HuH-7.5 (cell line): ENCODE measurements at places on chromosomes 6 and 20.

- DNase-seq = no peak
Observed at GRCh38 chr6:53746442-53747103, 48.2 kb upstream of the LRRC1 start.

DNA sequence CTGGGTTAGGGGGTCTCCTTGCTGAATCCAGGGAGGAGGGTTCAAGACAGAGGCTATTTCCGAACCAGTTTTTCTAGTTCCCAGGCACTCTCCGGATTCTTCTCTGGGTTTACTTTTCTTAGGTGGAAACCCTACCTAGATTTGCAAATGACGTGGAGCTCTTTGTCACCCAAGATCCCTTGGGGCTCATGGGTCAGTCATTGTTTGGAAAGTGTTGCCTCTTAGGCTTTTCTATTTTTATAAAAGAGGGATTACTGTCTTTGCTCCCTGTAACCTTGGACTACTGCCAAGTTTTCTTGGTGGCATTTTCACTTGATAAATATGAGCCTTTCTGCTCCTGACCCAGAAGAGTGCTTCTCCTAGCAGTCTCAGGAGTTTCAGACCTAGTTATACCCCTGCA, 33.6 kb downstream of the FAM209B start:
- DNase-seq = no peak

- peak; percentile 71 for DNase-seq
Observed at GRCh38 chr20:35329435-35330139, 37.4 kb upstream of the FAM83C start.

GRCh38 chr6:3001146-3001772, 1.6 kb downstream of the NQO2 start:
- no peak for DNase-seq

GRCh38 chr6:130600880-130601341, 226.3 kb upstream of the SMLR1 start:
- no peak for DNase-seq

GRCh38 chr20:63125581-63125837, 90.4 kb downstream of the YTHDF1 start:
- no peak for DNase-seq

GRCh38 chr6:38671885-38672467, 31.0 kb downstream of the GLO1 start:
- peak; percentile 43 for DNase-seq

- DNase-seq = no peak
Observed at GRCh38 chr6:52877168-52877567, 32.3 kb downstream of the GSTA3 start.

GRCh38 chr6:14910692-14911547, 334.9 kb upstream of the JARID2 start:
- no peak for DNase-seq

DNA sequence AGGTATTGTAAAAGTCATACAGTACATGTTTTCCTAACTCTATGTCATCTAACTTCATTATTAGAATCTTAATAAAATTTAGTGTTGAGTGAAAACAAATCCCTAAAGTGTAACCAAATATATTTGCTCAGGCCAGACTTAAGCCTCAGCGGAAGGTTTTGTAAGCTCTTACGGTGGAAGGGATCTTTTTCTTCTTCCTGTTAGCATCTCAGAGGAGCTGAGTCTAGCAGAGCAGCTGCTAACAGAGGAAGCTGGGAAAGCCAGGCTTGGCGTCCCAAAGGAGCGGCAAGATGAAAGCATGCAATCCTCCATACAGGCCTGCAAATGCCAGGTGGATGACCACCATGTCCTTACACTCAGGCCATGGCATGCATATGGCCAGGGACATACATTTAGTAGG, 72.4 kb downstream of the ADTRP start:
- no peak for DNase-seq

DNA sequence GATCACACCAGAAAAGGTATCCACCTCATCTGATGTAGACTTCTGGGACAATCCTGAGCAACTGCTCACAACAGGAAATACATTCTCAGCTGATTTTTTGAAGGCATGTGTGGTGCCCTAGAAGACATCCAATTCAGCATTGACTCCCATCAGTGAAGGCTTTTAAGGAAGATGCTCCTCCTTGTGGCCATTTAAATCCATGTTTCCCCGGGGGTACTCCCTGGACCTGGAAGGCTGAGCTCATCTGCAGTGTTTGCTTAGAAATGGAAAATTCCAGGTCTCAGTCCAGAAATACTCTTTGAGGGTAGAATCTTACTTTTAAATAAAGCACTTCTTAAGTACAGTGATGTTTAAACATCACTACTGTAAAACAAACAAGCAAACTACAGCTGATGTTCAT, 195.5 kb upstream of the PDE10A start:
- DNase-seq = no peak

DNA sequence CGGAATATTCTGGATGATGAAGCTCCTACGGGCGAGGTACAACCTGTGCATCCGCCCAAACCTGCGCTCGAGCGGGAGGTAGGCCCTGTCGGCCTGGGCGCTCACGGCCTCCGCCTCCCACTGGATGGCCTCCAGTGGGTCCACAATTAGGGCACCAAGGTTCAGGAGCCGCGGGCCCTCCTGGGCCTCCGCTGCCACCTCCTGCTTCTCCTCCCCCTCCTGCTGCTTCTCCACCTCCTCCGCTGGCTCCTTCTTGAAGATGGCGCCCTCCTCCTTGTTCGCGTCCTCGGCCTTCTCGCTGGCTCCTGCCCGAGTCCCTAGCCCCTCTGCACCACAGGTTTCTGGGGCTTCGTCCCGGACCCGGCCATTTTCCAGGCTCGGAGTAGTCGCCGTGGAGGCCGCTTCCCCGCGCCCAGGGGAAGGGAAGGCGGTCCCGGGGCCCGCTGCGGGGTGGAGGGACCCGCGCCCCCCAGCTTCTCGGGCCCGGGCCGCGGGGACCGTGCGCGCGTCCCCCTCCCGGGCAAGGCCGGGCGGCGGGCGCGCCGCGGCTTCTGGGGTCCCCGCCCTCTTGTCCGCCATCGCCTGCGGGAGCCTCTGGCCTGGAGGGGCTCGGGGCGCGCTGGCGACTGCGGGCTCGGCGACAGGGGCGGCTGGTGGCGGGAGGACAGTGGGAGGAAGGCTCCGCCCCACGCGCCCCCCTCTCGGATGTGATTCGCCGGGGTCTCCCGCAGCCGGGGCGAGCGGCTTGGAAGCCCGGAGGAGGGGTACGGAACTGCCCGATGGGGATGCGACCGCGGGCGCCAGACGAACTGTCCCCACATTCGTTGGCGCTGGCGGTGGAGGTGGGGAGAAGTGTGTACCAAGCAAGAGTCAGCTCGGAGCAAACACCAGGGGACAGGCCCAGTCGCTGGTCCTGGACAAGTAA, 17.6 kb downstream of the PLAGL2 start:
- DNase-seq = no peak

GRCh38 chr6:151536188-151536479, 42.3 kb downstream of the CCDC170 start:
- no peak for DNase-seq

DNA sequence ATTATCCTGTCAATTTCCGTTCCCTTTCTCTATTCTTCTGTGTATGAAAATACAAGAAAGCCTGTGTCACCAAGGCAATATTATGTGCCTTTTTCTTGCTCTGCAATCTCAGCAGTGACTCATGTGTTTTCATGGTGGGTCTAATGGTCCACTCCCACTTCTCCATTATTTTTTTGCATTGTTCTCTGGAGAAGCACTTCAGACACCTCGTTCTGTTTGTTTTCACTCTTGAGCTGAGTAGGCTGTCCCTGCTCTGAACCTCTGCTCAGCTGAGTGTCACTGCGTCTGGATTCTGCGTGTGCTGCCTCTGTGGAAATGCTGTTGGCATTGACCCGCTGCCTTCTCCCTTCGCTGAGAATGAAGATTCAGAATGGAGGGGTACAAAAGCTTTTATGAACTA, 230.6 kb downstream of the TMEM242 start:
- DNase-seq = no peak

DNA sequence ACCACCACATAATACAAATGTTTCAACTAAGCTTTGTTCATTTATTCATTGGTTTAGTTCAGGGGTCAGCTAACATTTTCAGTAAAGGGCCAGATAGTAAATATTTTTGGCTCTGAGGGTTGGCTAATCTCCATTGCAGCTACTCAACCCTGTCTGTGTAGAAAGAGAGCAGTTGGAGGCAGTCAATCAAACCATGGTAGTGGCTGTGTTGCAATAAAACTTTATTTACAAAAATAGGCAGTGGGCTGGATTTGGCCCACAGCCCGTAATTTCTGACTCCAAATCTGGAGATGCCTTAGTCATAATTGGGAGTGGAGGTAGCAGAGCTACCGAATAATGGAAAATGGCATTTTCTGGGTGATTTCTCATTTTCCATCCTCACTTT, 242.5 kb upstream of the ZFP64 start:
- DNase-seq = no peak

DNA sequence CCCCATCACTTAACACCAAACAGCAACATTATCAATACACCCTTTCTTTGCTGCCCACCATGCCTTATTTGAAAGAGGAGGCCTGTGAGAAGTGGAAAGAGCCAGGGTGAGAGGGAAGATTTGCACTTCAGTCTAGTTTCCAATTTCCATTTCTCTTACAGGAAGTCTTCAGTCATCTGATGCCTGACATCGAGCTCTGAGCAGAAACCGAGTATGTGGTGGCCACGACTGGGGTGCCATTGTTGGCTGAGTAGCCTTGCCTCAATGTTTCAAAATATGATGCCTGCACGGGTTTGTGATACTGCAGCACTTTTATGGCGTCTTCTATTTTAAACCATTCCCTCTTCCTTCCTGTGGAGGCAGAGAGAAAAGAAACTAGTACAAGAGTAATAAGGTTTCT, 39.8 kb upstream of the SMIM29 start:
- DNase-seq = no peak

DNA sequence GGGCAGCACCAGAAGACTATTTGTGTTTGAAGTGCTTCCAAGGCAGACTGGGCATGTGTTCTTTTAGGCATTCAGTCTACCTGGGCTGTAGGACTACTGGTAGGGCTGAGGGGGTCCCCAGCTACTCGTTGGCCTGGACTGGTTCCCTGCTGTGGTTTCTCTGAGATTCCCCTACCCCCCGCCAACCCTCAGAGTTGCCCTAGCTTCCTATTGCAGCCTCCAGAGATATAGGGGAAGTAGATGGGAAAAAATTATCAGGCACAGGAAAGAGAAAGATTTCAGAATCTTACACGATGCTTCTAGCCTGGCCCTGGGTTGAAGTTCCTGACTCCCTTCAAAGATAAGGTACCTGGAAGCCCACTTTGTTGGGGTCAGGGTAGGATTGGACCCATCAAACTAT, 22.5 kb downstream of the BRPF3 start:
- DNase-seq = no peak

GRCh38 chr6:14766391-14766994, 479.4 kb upstream of the JARID2 start:
- no peak for DNase-seq

- DNase-seq = no peak
Observed at GRCh38 chr6:155378276-155378675, 64.0 kb upstream of the TFB1M start.

GRCh38 chr20:63364801-63365585, 3.8 kb upstream of the CHRNA4 start:
- no peak for DNase-seq

DNA sequence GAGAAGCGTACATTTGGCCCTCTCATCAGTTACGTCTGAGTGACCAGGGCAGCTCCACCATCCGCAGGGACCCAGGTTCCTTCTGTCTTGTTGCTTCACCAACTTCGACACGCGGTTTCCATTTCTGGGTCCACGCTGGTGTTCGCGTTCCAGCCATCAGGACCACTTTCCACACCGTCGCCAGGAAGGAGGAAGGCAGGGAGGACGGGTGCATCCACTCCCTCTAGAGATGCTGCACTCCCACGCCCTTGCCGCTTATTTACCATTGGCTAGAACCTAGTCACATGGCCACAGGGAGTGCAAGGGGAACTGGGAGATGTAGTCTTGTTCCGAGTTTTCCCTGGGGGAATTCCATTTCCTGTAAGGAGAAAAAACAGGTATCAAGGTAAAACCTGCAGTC, 33.2 kb upstream of the SNX9 start:
- DNase-seq = no peak

DNA sequence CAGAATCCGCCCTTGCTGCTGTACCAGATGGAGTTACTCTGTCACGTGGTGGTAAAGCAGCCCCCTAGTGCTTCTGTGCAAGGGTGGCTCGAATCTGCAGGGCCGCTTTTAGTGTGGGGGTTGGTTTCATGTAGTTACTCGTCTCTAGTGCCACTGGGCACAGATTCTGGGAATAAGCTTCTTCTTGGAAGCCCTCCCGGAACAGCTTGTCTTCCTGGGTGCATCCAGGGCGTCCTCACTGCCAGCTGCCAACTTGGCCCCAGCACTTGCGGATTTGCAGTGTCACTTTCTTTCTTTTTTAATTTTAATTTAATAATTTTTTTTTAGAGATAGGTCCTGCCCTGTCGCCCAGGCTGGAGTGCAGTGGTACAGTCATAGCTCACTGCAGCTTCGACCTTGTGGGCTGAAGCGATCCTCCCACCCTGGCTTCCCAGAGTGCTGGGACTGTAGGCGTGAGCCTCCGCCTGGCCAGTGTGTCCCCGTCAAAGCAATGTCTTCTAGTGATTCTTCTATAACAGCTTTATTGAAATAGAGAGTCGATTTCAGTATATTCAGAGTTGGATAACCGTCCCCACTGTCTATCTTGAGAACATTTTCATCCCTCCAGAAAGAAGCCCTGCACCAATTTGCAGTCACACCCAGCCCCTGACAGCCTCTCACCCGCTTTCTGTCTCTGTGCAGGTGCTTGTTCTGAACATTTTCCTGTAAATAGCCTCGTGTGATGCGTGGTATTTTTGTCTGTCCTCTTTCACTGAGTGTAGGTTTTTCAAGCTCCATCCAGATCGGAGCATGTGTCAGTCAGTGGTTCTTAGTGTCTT, 25.9 kb downstream of the PYGB start:
- DNase-seq = no peak

DNA sequence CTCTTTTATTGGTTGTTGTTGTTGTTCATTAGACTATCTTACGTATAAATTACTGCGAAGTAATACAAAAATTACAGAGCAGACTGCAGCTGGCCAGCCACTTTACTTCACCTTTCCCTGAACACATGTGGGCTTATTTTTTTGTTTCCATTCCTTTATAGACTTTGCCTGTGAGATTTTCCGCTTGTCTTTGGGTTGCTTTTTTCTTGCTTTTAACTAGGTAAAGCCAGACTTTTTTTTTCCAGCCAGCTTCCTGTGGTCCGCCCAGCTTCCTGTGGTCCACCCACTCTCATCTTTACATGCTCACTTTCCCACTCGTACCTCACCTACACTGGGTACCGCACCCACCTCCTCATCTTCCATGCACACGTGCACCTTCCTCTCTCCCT, 79.0 kb downstream of the IPCEF1 start:
- DNase-seq = no peak

- no peak for DNase-seq
Observed at GRCh38 chr6:89667872-89668556, 29.5 kb upstream of the LYRM2 start.

- DNase-seq = no peak
Observed at GRCh38 chr6:22568854-22569253, 512 bp upstream of the HDGFL1 start.

- no peak for DNase-seq
Observed at GRCh38 chr20:49630396-49630951, 62.5 kb upstream of the PTGIS start.

DNA sequence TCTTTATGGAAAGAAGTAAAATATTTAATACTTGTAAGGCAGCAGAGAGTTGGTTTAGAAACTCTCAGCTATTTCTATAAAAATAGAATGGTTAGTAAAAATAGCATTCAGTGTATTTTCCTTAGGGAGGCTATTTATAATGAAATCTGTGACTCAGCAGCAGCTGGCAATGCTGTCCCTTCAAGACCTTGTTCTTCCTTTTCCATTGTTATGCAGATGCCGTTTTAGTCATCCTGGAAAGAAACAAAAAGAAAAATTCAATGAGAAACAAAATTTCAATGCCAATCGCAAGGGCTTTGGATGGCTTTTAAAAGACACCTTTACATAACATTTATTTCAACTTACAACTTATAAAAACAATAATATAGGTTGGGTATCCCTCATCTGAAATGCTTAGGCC, 17.5 kb downstream of the MPC1 start:
- no peak for DNase-seq
